ENCODE measurements at places on chromosomes 13 and 19.
A peak's percentile ranks its signal among the peaks of the same experiment; 100 is the strongest.

- DNase-seq: no peak
Observed at GRCh38 chr13:110853235-110853721, 61.6 kb downstream of the ANKRD10 start.

DNA sequence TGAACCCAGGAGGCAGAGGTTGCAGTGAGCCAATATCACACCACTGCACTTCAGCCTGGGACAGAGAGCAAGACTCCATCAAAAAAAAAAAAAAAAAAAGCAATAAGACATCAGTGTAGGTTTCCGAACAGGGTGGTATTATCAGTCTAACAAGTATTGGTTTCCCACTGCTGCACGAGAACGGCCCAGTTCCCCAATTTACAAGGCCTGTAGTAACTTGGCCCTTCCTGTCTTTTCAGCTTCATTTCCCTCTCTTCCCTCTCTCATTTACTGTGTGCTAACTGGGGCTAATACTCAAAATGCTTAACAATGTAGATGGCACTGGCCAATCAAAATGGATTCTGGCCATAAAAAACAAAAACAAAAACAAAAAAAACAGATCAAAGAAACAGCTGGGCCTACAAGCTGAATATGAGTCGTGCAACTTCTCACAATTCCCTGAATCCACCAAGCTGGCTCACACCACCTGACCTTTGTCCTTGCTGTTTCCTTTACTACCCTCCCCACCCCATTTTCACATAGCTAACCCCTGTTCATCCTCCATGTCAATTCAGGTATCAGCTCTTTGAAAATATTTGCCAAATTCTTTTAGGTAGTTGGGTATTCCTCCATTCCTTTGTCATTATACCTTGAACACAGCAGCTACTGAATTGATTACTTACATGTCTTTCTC, 2.4 kb downstream of the TEX101 start:
- peak; percentile 23 for DNase-seq

DNA sequence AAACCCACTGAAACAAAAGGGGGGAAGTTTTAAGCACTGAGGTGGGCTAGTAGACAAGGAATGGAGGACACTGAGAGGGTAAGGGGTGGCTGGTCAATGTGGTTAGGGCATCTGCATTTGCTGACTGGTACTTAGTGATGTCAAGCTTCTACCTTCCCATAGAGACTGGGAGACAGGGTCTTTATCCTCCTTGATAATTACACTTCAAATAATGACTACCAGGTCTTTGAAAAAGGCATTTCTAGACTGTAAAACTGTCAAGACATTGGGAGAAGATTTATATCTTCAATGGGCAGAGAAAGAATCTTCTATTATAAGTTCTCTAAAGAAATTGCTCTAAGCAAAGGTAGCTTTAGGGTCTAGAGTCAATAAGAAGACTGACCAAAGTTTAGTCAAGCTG, 1490.8 kb upstream of the PCDH20 start:
- DNase-seq: no peak

DNA sequence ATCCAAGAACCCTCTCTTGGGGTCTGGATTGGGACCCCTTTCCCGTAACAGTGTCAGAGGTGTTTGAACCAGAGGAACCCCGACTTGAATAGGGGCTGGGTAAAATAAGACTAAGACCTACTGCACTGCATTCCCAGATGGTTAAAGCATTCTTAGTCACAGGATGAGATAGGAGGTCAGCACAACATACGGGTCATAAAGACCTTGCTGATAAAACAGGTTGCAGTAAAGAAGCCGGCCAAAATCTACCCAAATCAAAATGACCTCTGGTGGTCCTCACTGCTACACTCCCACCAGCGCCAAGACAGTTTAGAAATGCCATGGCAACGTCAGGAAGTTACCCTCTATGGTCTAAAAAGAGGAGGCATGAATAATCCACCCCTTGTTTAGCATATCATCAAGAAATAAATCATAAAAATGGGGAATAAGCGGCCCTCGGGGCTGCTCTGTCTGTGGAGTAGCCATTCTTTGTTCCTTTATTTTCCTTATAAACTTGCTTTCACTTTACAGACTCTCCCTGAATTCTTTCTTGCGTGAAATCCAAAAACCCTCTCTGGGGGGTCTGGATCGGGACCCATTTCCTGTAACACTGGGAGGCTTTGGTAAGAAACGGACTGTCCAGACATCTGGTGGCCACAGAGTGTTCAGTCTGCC, 4.4 kb upstream of the SIN3B start:
- DNase-seq: no peak

DNA sequence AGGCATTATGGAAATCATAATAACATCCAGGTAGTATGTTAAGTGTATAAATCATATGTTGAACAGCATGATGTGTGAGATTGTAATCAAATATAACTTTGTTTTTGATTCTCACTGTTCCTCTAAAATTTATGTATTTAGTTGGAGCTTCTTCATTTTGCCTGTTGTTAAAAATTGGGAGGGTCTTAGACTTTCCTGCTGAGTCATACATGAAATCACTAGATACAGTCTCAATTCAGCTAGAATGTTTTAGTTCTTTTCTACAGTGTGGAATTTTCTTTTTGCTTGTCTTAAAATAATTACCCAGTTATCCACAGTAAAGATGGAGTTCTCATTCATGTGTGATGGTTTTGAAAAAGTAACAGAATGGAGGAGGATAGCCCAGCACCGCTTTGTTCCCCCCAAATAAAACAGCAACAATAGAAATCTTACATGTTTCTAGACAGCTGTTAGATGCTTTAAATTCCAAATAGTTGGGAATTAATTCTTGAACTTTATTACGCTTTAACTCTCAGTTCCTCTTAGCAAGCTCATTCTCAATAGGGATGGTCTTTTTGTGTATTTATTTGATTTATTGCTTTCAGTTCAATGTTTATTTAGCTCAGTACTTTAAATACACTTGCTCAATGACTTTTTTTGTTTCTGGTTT, 109.5 kb downstream of the PDS5B start:
- DNase-seq: peak; percentile 10

- no peak for DNase-seq
Observed at GRCh38 chr13:94972262-94972661, 259.9 kb upstream of the SOX21 start.

DNA sequence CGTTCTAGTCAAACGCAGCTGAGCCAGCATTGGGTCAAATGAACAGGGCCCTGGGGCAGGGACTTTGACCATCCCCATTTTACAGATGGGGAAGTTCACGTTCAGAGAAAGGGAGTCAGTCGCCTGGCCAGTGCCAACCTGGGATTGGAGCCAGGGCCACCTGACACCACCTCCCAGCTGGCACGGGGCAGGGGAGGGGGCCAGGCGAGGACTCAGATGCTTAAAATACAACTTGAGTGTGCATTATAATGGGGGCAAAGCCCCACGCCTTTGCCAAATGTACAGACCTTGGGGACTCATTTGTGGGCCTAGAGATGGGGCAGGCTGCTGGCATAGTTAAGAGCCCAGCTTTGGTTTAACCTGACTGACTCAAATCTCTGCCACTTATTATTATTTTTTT, 14.6 kb downstream of the PRR12 start:
- DNase-seq: no peak

DNA sequence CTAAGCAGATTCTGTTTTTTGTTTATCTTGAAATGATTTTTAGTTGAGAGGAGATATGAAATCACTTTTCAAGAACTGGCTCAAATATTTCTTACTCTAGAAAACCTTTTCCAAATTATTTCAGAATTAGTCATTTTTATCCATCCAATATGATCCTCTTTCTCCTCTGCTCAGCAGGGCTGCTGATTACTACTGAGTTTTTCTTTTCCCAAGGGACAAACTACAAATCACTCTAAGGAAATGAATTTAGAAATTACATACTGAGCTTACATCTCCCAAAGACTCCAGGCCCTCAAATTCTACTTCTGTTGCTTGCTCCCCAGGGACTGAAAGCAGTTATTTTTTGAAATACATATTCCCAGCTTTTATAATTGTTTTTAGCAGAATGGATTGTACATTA, 87.4 kb upstream of the UFM1 start:
- no peak for DNase-seq

DNA sequence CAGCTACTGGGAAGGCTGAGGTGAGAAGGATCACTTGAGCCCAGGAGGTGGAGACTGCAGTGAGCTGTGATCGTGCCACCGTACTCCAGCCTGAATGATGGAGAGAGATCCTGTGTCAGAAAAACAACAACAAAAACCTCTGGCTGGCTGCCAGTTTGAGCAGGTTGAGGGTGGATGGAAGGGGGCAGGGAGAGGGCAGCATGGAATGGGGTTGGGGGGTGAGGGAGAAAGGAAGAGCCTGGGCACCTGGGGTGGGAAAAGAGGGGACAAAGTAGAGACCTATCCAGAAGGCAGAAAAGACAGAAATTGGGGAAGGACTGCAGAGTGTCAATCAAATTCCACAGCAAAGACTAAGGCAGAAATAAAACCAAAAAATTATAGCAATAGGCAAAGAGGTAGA, 4.7 kb downstream of the SLC1A5 start:
- DNase-seq: no peak

DNA sequence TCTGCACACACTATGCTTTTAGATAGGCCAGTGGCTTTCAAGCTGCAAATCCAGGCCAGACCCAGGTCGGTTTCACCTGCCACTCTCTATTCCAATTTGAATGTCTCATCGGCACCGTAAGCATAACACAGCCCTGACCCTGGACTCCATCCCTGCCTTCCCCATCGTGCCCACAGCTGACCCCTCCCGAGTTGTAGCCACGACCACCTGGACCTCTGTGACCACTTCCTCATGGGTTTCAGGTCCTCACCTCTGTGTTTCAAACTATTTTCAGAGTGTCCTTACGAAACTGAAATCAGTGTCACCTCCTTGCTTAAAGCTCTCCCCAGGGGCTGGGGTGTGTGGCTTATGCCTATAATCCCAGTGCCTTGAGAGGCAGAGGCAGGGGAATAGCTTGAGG, 9.0 kb upstream of the HSH2D start:
- no peak for DNase-seq

- DNase-seq: no peak
Observed at GRCh38 chr13:112059457-112060281, 7.3 kb upstream of the SOX1 start.

DNA sequence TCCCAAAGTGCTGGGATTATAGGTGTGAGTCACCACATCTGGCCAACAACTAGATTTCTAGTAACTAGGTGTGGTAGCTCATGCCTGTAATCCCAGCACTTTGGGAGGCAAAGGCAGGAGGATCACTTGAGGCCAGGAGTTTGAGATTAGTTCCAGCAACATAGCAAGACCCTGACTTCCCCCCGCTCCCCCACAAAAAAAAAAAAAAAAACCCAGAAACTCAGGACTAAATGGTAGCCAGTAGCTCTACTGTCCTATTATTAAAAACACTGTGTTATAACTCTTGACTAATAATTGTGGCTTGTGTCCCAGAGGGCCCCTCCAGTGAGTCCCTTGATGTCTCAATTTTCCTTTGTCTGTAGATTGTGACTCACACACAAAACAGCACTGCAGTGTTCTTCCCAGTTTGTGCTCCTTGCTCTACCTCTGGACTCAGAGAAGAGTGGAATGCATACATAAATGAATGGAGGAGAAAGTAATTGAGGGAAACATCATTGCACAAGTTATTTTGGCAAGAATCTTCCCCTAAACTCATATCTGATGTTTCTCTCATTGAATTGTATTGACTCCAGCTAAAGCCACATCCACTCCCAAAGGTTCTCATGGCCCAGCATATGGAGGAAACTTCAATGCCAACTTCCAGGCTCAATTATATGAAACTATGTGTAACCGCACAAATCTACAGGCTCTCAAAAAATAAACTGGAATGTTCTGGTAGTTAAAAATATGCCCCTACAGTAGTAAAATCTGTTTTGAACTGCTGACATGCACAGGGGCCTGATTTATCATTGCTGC, 8.8 kb downstream of the TPT1 start:
- no peak for DNase-seq

- no peak for DNase-seq
Observed at GRCh38 chr13:80430561-80430960, 89.6 kb upstream of the SPRY2 start.

GRCh38 chr13:51148952-51149573, 38.0 kb upstream of the C13orf42 start:
- peak; percentile 59 for DNase-seq

DNA sequence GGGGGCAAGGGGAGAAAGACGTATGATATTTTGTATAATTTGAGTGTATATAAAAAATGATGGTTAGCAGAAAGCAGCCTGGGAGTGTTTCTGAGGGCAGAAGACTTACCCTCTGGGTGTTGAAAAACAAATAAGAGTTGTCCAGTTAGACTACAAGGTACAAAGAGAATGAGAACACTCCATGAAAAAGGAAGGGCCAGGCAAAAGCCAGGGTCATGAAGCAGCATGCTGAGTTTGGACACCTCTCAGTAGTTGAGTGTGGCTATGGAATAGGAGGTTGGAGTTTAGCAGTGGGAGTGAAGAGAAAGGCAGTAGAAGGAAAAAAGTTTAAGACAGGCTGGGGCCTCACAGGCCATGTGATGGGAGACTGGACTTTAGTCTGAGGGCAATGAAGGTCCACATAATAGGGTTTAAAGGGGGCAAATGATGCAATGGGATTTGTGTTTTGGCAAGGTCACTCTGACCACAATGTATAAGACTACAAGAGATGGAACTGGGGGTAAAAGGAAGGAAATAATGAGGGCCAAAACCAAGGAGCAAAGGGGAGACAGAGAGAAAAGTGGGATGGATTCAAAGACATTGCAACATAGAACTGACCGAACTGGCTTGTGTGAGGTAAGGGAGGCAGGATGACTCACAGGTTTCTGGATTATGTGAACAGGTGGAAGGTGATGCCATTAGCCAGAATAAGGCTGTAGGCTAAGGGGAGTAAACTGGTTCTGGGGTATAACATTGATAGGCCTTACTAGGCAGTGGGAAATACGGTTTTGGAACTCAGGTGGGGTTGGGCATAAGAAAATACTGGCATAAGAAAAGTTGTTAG, 76.6 kb downstream of the SERP2 start:
- no peak for DNase-seq

GRCh38 chr13:29384466-29384865, 211.0 kb downstream of the SLC7A1 start:
- DNase-seq: peak; percentile 90

GRCh38 chr13:102561933-102562332, 34.9 kb upstream of the TPP2 start:
- DNase-seq: no peak

DNA sequence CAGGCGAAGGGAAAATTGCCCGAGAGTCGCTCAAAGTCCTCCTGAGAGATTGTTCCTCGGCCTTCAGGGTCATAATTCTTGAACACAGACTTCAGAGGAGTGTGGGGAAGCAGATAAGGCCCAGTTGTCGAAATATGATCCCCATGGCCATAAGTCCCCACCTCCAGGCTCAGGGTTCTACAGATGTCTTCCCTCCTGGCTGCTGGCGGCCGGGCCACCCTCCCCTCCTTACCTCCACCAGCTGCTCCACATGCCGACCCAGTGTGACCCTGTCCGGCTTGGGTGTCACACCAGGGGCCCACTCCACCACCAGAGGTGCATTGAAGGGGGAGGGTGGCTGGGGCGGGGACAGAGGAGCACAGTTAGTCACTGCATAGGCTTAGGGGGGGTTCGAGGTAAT, 10.1 kb downstream of the FAM98C start:
- DNase-seq: peak; percentile 38

Data from hematopoietic multipotent progenitor cell treated with erythropoietin and hydrocortisone succinate and interleukin-3 and kit ligand, for 4 days (in vitro differentiated cells).